Activated effector memory CD4-positive, alpha-beta T cell treated with anti-CD3 and anti-CD28 coated beads, Interleukin-2, amount 50 U/mL, for 16 hours (primary cell): ENCODE measurements at places on chromosomes 12 and 14.

DNA sequence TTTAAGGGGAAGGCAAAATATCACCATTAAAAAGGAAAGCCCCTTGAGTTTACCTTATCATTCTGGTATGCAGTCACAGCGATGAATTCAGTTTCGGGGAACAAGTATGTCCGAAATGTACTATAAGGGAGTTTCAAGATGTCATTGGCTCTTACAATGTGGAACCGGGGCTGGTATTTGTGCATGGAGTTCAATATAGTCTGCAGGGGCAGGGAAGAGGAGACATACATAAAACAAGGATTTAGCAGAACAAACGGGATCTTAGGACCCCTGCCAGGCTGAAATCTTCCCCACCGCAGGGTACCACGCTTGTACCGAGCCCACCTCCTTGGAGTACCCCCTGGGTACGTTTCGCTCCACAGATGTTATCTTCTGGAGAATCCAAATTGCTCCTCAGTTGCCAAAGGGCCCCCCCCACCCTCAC, 4.5 kb downstream of the TBX3 start:
- DNase-seq, result no peak

- no peak for DNase-seq
Measured at GRCh38 chr12:2710701-2711100, 84.1 kb upstream of the FKBP4 start.

GRCh38 chr12:119666226-119666795, 1.6 kb upstream of the PRKAB1 start:
- DNase-seq, result no peak

DNA sequence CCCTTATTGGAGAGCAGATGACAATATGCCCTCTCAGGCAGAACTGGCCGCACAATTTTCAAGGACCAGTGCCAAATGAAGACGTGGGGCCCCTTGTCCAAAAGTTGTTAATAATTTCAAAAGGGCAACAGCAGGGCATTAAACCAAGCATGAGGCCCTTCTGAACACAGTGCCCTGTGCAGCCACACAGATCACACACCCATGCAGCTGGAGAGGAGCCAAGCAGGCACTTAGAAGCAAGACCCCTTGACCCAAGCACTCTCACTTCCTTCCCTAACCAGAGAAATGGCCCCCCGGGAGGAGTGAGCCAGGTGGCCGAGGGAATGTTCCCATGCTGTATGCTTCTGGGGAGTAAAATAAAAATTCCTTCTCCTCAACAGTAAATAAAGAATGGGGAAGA, 114.0 kb upstream of the TMPO start:
- DNase-seq, result no peak

DNA sequence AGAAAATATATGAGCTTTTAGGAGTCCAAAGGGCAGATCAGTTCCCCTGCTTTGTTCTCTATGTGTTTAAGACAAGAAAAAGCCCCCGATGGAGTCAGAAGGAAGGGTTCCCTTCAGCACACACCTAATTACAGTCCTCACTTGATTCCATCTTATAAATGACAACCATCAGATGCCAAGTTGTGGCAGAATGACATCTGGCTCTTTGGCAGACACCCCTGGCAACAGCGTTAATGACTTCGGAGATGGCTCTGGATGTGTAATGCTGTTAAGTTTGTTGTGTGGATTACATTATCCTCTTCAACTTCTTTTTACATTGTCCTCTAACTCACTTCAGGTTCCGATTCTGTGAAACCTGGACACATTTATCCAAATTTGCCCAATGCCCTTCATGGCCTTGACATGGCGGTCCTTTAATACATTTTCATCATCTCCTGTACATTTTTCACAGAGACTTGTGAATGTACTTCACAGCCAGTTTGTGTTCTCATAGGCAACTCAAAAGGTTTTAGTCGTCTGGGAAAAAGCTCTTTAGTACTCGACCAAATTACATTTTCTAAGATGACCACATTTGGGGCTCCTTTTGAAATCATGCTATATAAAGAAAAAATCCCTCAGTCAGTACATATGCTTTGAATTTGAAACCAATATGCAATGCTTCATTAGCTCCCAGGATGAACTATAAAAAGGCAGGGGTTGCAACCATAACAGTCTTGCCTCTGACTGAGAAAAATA, 667.8 kb downstream of the NOVA1 start:
- no peak for DNase-seq

DNA sequence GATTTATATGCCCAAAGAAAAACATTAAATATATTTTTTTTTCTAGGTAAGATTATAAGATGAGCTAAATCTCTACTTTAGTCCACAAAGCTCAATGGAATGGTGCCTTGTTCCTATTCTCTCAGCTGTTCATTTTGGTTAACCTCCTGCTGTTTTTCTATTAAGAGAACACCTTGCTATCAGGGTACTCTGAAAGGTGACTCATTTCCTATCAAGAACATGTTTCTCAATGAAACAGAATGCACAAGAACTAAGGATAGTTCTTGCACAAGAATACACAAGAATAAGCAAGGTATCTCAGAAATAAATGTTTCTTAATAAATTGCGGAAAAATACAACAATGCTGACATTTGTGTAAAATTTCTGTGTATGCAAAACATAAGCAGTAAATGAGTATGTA, 14.1 kb downstream of the ABCD2 start:
- no peak for DNase-seq

DNA sequence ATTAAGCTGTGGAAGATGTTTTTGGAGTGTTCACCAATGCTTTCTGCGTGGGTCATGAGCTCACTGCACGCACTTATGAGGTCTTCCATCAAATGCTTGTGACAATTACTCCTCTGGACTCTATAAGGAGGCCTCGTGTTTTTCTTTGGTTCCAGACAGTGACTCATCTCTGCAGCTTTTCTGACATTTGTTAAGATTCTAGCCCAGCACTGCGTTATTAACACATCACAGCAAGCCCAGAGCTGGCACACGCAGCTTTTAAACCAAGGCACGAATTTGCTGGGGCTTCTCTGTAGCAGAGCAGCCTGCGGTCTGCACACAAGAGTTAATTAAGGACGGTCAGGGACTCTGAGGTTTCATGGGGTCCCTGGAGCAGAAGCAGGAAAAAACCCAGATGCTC, 16.9 kb downstream of the MEG3 start:
- DNase-seq, result no peak

DNA sequence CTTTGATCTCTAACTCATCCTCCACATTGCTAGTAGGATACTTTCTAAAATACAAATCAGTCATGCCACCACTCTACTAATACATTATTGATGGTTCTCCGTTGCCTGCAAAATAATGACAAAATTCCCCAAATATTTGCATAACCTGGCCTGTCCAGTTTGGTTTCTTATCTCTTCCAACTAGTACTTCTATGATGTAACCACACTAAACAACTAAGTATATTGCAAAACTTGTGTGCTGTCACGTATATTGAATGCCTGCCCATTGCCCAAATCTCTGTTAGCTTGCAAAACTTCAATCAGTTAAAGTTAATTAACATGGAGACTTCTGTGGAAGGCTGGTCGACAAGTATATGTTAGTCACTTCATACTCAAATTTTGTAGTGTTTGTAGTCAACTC, 6.5 kb downstream of the OR6C74 start:
- DNase-seq, result no peak

GRCh38 chr12:89319122-89319521, 33.2 kb downstream of the DUSP6 start:
- DNase-seq, result no peak

DNA sequence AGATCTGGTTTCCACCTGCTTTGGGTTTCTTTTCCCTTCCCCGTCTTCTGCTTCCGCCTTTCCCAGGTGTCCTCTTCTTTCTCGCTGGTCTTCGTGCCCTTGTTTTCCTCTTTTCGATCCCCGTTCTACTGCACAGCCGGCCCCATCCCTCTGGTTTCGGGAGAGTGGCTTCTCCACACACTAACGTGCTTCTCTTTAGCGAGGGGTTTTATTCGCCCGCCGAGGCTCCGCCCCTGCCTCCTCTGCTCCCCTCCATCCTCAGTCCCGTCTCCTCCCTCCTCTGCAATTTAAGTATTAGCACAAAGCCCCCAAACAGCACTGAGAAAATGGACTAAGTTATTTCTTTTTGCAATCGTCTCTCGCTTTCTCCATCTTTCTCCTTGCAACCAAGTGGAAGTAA, at the start of gene SLC7A8:
Gene SLC7A8, minus strand, starts transcription at position 182 of the 400 bp plus-strand sequence. CDS start 746 bp downstream, outside the sequence.
- peak; percentile 66 for DNase-seq

DNA sequence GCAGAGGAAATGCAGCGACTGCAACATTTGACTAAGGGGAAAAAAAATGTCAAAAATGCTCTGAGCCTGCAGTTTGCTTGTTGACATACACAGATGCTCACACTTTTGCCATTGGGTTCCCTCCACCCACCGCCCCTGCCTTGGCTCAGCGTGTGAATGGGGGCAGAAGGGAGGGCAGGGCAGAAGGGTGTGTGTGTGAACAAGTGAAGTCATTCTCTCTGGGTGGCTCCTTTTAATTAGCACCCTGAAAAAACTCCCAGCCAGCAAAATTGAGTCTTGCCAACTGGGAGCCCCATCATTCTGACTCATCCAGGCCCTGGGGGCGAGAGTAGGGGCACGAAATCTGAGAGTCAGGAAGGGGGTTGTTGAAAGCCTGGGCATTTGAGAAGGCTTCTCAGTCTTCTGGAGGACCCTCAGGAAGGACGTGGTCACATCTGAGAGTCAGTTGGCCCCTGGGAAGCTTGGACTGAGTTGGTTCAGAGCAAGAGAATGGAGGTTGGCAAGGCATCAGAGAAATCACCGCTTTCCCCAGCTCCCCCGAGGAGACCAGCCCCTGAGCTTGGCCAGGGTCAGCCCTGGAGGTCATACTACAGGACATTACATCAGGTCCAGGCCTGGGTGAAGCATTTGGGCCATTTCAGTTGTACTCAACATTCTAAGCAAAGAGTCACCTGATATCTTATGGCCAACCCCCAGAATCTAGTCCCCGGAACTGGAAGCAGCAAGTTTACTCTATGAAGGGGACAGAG, 22.7 kb upstream of the KRT78 start:
- DNase-seq, result no peak

DNA sequence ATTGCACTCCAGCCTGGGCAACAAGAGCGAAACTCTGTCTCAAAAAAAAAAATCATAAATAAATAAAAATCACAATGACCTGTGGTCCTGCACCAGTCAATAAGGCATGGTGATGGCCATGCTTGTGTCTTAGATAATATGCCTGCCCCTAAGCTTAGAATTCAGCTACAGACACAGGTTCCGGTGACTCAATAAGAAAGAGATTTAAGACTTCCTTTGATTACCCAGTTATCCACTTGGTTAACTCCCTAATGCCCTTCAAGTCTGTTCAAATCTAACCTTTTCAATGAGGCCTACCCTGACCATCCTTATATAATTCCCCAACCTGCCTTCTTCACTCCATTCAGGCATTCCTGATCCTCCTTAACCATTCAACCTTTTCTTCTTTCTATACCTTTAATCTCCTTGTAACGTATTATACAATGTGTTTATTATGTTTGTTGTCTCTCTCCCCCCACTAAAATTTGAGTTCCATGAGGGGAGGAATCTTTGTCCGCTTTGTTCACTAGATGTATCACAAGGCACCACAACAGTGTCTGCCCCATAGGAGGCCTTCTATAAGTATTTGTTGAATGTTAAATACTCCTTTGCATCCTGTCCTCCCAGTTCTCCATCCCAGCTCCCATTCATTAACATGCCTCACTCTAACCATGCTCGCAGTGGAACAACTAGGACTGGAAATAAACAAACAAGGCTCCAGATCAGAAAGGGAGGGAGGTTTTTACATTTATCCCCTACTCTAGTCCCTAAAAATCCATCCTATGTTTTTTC, 8.9 kb downstream of the MAP4K5 start:
- DNase-seq, result no peak

DNA sequence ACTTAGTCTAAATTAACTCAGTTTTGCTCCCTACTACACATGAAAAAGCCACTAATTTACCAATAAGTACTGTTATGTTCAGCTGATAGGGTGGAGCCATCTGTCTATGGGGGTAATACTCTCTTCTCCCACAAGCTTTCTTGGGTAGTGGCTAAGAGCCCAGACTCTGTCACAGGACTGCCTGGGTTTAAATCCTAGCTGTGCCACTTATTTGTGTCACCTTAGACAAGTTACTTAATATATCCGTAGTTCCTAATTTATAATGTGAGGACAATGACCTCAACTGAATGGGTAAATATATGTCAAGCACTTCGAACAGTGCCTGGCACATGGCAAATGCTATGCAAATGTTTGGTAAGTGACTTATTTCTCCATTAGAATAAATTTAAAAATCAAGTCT, 185.6 kb downstream of the DACT1 start:
- no peak for DNase-seq

GRCh38 chr12:62744551-62744950, 190.4 kb downstream of the PPM1H start:
- DNase-seq, result no peak

DNA sequence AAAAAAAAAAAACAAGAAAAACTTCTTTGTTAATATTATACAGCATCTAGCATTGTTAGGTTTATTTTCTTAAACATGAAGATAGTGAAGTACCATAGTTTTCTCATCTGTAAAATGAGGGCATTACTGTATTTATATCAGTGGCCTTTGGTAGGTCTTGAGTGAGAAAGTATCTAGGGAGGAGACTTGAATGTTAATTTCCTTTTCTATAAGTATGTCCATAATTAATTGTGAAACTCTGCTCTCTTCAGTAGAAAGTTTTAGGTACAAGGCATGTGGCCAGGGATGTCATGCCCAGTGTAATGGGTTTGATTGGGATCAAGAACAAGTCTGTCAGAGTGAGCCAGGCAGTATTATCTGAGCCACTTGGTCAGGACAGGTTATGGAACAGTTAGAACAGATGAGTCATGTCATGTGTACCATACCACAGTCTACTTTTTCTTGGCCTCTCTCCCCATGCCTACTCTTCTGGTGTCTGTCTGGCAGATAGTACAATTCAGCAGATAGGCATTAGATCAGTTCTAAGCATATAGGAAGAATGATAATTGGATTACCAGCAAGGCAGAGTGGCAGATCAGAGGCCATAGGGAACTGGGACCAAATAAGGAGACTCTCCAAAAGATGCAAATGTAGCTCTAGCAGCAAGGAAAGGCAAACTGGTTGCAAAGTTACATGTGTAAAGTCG, 30.4 kb downstream of the FBXO34 start:
- no peak for DNase-seq

- DNase-seq, result no peak
Measured at GRCh38 chr14:104686624-104687517, 2.5 kb upstream of the INF2 start.

GRCh38 chr12:52179396-52179973, 12.3 kb downstream of the KRT80 start:
- DNase-seq, result no peak

- no peak for DNase-seq
Measured at GRCh38 chr14:55333711-55334485, 62.7 kb downstream of the FBXO34 start.

- DNase-seq, result no peak
Measured at GRCh38 chr12:4450551-4451112, 5.0 kb upstream of the FGF6 start.

- peak; percentile 64 for DNase-seq
Measured at GRCh38 chr14:99514552-99515300, 33.5 kb downstream of the CCNK start.
